Astrocyte (in vitro differentiated cells and primary cell): ENCODE measurements at places on chromosomes 6 and 20. TPM values are rescaled to one million over a fixed set of nuclear protein-coding genes. Genes with fewer than 3 reads are reported as not detected.

Gene RNF146
- total RNA-seq = 41.4 and 48.8 TPM in 2 replicates

Gene LSM14B
- 24.9 and 27.1 TPM in 2 replicates for total RNA-seq

Gene KCNK5
- 0.14 and 0.17 TPM in 2 replicates for total RNA-seq

Gene TIAM2
- 22.2 and 23.6 TPM in 2 replicates for total RNA-seq

Gene KCNG1
- 45.5 and 45.9 TPM in 2 replicates for total RNA-seq
